ENCODE measurements at places on chromosomes 5 and 9.

GRCh38 chr9:81408951-81409350 is 280.4 kb downstream of the TLE1 start:
- no peak for DNase-seq

- DNase-seq: no peak
These were observed 408.9 kb upstream of the MPDZ start for GRCh38 chr9:13688223-13688989.

DNA sequence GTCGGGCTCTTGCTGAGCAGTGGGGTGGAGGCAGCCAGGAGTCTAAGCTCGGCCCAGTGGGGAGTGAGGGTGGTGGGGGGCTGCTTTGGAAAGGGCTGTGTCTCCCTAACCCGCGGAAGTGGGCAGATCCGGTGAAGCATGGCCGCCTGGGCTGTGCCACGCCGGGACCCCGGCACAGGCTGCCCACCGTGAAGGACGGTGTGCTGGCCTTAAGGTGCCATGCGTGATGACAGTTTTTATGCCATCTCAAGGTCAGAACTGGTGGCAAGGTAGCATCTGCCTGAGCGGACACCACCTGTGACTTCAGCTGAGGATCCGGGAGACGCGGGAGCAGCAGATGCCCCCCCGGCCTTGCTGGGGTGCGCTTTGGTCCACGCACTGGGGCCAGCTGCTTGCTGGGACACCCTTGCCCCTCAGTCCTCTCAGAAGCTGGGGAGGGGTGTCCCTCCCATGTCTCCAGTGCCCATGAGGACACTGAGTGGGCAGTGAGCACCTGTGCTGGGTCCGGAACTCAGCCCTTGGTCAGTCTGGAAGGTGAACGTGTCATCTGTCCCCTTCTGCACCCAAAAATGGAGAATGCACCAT is 53.9 kb downstream of the AHRR start:
- no peak for DNase-seq

DNA sequence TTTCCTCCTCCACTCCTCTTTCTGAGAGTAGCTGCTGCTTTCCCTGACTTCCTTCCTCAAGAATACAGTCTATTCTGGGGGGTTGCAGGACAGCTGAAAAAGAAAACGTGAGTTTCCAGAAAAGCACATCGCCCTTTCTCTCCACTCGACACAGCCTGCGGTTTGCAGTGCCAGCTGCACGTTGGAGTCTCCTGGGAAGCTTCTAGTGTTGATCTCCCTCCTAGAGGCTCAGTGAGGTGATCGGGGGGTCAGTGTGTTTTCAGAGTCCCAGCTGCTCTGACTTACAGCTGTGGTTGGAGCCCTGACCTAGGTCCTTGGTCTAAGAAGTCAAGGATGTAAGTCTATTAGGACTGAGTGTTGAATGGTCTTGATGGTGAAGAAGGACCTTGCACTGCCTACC is 25.0 kb upstream of the SUSD3 start:
- DNase-seq: no peak

Measured in anterior cingulate cortex (tissue), 58 donors.